ENCODE measurements at places on chromosomes 1 and 21.
A peak's percentile ranks its signal among the peaks of the same experiment; 100 is the strongest.

- DNase-seq = no peak
Observed at GRCh38 chr1:53943090-53943489, 2.4 kb downstream of the IFT25 start.

GRCh38 chr1:45864167-45865106, 61.0 kb downstream of the MAST2 start:
- DNase-seq = no peak

- no peak for DNase-seq
Observed at GRCh38 chr1:36446746-36447145, 3.5 kb downstream of the OSCP1 start.

- DNase-seq = peak; percentile 54
Observed at GRCh38 chr1:191206513-191207207, 729.0 kb upstream of the BRINP3 start.

GRCh38 chr1:8797216-8797615, 20.2 kb downstream of the RERE start:
- DNase-seq = no peak

- DNase-seq = no peak
Observed at GRCh38 chr1:13517193-13517812, 3.5 kb upstream of the LRRC38 start.

DNA sequence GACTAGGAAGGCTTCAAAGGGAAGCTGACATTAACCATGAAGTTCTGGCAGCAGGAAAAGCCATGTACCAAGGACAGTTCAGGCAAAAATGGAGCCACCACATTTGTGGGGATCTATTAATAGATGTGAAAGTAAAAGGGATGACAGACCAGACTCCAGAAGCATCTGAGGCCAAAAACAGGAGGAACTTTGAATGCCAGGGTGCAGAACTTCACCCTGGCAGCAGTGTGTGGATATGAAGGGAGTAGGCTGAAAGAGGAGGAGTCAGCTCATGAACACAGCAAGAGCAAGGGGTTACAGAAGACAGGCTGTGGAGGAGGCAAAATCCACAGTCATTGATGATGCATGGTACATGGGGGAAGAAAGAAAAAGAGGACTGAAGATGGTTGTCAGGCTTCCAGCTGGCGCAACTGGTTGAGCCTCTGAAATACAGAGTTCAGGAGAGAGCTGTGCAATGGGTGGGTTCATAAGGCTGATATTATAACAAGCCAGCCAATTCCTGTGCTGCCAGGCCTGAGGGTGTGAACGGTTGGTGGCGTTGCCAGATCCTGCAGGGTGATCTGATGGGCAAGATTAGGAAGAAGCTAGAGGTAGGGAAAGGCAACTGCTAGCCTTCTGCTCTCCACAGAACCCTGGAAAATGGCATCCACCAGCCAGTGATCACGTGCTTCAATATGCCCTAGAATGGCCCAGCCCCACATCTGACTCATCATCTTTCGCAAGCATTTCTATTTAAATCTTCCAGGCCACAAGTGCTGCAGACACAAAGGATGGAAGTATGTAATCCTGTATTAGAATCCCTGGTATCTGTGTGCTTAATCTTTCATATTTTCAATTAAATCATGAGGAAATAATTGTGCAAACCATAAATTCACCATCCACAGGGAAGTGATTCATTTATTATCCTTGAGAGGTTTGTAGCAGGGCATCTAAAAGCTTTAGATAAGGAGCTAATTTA, 81.9 kb downstream of the SLC25A24 start:
- peak; percentile 14 for DNase-seq

DNA sequence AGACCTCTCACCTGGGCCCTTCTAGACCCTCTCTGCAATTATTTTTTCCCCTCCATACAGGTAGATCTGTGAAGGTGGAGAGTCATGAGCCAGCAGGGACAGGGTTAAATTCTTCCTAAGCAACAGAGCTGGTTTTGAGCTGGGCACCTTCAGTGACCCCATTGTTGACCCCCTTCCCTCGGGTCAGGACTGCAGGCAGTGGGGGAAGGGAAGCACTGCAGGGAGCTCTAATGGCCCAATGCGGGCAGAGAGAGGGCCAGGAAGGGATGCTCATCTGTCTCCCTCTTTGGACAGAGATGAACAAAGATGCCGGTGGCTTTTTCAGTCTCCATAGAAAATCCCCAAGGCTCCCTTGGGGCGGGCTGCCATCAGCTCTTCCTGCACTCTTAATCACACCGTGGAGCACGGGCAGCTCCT, 21.4 kb downstream of the SOX13 start:
- no peak for DNase-seq

GRCh38 chr1:33004613-33005012, 32.1 kb downstream of the AK2 start:
- peak; percentile 45 for DNase-seq

DNA sequence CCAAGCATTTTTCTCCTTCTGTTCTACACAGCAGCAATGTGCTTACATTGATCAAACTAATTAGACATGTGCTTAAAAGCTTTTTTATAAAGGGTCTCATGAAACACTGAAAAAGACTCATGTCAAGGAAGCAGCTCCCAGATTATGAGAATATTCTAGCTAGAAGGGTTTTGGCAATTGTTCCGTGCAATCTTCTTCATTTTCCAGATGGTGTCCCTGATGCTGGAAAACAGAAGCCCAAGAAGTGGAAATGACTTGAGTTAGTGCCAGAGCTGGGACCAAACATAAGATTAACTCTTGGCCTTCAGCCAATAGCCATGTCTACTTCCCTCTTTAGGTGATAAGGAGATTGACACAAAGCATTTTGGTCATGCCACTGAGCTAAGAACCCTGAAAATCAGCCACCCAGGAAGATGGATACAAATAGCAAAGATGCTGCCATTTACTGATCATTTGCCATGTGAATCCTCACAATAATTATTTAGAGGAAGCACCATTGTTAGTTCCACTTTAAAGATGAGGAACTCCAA, 110.8 kb downstream of the MATN1 start:
- no peak for DNase-seq

DNA sequence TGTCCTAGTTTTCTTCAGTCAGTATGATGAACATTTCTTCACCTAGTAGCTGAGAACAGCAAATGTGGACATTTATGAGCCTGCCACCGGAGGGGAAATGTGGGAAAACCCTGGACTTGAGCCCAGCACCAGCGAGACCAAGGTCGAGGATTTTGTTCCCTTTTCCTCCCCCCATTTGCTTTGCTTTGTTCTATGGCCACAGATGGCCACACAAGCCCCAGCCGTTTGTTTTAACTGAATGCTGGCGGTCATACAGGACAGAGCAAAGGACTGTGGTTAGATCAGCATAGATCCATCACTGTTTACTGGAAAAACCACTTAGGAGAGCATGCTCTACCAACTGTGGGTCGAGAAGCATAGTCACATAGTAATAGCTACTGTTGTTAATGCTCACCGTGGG, 20.9 kb downstream of the SH2D2A start:
- no peak for DNase-seq

- DNase-seq = no peak
Observed at GRCh38 chr1:106061586-106062495, 994.6 kb upstream of the PRMT6 start.

DNA sequence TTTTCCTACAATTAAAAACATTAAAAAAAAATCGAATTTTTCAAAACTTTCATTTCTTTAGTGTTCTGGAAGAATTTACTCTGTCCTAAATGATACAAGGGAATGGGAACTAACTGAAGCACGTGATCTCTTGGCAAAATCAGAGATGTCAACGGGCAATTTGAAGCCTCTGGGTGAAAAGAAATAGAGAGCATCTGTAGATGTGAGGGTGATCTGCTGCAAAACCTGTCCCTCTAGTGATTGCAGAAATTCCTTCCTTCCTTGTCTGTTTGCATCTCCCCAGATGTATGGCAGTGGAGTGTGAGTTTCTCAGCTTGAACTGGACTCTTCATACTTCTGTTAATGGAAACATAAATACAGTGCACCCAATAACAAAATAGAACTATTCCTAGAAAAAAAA, 100.5 kb upstream of the S1PR1 start:
- no peak for DNase-seq

- no peak for DNase-seq
Observed at GRCh38 chr1:203428981-203429599, 46.5 kb upstream of the PRELP start.

GRCh38 chr1:157624471-157624870, 26.6 kb upstream of the FCRL4 start:
- no peak for DNase-seq

GRCh38 chr1:6987940-6988339, 202.7 kb downstream of the CAMTA1 start:
- no peak for DNase-seq

- DNase-seq = peak; percentile 94
Observed at GRCh38 chr1:151251656-151252470, 2.7 kb upstream of the PSMD4 start.

GRCh38 chr1:108617724-108618056, 43.2 kb downstream of the HENMT1 start:
- no peak for DNase-seq

GRCh38 chr1:215631489-215631888, 64.4 kb downstream of the KCTD3 start:
- DNase-seq = no peak

DNA sequence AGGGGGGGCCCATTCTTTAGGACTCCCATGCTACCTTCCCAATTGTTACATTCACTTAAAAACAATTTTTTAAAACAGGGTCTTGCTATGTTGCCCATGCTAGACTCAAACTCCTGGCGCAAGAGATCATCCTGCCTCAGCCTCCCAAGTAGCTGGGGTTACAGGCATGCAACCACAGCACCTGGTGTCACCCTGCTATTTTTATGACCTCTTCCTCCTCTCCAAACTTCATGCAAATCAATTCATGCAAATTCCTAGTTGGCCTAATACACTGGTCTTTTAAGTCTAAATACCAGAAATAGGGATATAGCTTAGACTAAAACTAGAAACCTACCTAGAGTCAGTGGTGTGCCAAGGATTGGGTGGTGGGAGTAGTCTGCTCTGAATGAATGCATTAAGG, 30.1 kb downstream of the CDKN2C start:
- DNase-seq = no peak

DNA sequence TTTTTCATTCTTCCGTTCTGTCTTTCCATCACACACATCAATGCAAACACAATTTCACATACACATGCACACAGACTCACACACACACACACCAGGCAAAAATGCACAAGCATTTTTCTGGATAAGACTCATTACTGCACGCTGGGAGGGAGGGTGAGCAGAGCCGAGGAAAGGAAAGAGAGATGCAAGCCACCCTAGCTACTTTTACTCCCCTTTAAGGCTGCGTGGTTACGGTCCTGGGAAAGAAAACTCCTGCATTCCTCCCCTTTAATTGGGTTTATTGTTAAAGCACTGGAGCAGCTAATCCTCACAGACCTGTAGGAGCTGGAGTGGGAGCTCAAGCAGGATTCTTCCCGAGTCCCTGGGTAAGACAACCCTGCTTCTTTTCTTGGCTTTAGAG, at the start of gene CAMK1G:
Gene CAMK1G (plus strand): TSS at position 307 of the 400 bp plus-strand sequence. CDS start 11,270 bp downstream, outside the sequence.
- DNase-seq = no peak

DNA sequence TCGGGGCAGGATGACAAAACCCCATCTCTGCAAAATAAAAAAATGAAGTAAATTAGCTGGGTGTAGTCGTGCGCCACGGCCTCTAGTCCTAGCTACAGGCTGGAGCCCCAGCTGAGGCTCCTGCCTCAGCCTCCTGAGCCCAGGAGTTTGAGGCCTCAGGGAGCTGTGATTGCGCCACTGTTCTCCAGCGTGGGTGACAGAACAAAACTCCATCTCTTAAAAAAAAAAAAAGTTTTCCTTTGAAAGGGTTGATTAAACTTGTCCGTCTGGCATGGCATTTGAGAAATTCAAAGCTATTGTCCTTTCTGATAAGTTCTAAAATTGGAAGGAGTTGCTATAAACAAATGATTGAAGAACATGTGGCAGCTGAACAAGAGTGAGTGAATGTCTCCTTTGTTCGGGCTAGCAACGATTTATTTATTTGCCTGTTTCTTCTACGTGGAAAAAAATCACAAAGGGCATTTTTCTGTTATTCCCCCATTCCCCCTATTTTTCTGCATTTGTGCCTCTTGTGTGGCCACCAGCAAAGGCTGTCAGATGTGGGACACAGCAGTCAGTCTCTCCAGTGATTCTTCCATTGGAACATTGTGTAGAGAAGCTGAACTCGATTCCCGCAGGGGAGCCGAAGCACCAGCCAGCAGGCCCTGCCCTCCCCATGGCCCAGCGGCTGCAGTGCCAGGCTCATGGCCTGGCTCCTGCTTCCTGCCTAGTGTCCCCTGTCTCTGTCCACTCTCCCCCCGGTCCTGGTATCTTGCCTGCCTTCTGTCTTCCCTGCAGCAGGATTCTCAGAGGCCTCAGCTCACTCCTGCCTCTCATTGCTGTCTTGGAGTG, 21.5 kb upstream of the PWP2 start:
- DNase-seq = no peak

GRCh38 chr21:42918291-42918690, 7.1 kb downstream of the ERVH48-1 start:
- DNase-seq = no peak

- no peak for DNase-seq
Observed at GRCh38 chr1:11158291-11158690, 30.9 kb upstream of the ANGPTL7 start.

DNA sequence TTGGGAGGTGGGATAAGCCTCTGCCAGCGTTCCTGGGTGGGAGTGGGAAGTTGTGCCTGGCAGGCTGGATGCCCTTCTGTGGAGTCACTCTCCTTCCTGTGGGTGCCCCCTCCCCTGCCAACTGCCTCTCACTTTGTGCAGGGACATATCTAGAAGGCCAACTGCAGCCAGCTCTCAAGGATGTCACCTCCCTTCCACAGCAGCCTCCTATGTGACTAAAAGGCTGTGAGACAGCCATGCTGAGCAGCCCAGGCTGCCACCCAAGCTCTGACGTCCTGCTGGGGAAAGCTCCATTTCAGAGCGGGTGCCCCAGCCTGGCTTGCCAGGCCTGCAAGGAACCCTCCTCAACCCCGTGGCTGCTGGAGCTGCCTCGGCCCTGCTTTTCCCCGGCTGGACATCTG, 19.6 kb upstream of the SLC26A9 start:
- no peak for DNase-seq

- no peak for DNase-seq
Observed at GRCh38 chr1:47684964-47685762, 247.3 kb downstream of the FOXD2 start.

- no peak for DNase-seq
Observed at GRCh38 chr1:18400347-18401102, 80.2 kb upstream of the KLHDC7A start.

DNA sequence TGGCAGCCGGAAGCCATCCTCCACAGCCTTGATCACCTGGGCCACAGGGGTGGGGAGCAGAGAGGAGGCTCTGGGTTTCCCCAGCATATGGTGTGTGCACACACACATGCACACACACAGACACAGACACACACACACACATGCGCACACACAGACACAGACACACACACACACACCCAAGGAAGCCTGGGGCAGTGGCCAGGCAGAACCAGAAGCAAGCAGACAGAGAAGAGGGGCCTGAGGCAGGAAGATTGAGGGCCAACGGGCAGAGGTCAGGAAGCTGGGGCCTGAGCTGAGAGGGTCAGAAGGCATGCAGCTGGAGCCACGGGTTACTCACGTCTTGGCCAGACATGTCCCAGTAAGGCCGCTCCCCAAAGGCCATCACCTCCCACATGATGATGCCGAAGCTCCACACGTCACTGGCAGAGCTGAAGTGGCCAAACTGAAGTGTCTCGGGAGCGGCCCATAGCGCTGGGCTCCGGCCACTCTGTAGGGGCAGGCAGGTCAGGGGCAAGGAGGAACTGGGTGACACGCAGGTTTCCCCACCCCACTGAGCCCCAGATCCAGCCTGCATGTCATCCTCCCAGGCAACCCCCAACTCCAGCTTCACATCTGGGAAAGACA, 27.4 kb downstream of the CDCA8 start:
- no peak for DNase-seq
